Hypothalamus (tissue), 51 donors: ENCODE measurements at places on chromosomes 5 and 9.

DNA sequence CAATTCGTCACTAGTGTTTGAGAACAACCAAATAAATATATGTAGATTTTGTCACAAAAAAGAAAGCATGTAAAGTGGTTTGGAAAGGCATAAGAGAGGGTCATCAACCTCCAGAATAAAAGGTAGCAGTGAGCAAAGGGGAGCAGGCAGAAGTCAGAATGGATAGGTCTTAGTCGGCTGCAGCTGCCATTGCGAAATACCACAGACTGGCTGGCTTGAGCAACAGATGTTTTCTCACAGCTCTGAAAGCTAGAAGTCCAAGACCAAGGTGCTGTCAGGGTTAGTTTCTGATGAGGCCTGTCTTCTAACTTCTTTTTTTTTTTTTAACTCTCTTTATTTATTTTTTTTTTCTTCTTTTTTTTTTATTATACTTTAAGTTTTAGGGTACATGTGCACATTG is 208.1 kb upstream of the PIK3R1 start:
- no peak for DNase-seq

GRCh38 chr5:125484742-125485641 is 738.6 kb upstream of the ZNF608 start:
- DNase-seq: peak; percentile 45

DNA sequence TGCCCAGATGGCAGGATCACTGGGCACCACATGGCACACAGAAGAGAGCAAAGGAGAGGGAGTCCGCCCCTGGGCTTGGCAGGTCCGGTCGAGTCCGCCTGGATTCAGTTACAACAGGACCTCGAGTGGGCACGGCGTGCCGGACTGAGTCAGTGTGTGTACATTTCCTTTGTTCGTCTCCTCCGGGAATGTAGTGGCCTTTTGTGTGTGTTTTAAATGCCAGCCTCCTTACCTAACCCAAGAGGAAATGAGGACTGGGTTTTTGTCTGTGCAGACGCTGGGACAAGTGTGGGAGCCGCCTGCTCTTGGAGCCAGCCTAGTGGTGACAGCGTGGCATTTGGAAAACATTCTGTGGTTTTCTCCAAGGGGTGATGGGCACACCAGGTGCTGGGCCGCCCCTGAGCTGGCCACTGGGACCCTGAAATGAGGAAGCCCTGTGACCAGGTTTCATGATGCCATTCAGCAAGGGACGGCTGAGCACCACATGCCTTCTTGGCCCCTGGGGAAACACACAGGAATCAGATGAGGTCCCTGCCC is 9.6 kb downstream of the NEK6 start:
- DNase-seq: peak; percentile 49

DNA sequence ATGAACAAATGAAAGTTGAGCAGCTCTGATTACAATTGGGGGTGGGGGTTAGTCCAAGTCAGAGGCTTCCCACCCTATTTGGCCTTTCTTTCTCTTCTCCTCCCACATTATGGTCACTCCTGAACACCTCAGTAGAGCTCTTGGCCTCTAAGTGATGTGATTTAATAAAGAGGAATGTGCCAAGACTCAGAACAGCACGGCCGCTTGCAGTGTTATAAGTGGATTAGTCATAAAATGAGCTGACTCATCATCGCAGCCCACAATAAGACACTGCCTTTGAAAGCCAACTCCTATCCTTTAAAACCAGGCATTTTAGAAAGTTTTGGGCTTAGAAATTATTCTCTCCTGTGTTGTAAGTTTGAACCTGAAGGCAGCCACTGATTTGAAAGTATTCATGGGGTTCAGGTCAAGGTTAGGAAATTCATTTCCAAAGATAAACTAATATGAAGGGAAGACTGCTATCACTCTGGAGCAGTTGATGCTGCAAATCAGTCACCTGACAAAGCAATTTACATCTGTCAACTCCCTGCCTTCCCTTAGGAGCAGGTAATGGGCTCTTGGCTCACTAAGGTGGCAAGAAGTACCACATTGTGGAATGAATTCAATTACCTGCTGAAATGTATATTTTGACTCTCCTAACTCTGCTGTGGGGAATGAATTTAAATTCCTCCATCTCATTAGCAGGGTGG is 283.6 kb upstream of the NMUR2 start:
- DNase-seq: no peak

DNA sequence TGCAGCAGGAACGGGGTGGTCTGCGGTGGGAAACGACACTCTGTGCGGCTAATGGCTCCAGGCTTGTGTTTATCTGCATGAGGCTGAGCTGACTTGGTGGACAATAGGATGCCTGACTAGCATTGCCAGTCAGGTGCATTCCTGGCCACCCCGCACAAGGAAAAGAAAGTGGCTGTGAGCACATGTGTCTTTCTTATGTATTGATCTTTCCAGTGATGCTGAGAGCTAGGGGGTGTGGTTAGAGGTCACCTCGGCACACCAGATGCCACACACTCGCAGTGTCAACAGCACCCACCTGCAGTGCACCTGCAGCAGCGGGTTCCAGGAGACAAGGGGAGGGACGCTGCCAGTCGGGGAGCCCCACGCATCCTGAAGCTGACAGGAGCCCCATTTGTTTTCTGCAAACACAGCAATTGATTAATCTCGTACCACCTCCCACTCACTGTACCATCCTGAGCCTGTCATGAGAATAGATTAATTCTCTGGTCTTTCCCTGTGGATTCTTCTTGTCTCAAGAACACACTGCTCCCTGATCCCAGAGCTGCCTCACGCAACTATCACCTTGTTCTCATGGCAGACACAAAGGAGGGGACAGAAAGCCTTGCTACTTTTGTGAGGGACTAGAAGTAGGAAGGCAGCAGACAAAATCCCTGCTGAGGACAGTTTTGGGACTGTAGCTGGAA is 251.7 kb upstream of the WWC1 start:
- DNase-seq: no peak

- no peak for DNase-seq
Measured at GRCh38 chr5:119031905-119032304, 39.0 kb upstream of the DMXL1 start.

- no peak for DNase-seq
Measured at GRCh38 chr9:97889941-97890887, 32.1 kb downstream of the TRMO start.

DNA sequence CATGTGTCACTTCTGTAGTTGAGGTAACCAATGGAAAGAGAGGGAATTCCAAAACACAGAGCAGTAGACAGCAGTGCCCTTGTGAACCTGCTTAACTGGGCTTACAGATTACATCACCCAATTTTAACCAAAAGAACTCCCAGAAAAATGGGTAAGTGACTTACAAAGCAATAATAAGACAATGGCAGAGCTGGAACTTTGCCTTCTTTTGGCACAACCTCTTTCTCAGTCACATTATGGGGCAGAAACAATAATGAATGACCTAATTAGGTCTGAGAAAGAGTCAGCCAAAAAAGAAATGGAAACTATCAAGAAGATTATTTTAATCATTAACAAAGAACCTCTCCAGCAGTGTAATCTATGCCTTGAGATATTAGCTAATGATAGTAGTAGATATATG is 146.5 kb downstream of the SPATA31D1 start:
- no peak for DNase-seq

- no peak for DNase-seq
Measured at GRCh38 chr9:83986765-83987401, 6.3 kb downstream of the RMI1 start.

DNA sequence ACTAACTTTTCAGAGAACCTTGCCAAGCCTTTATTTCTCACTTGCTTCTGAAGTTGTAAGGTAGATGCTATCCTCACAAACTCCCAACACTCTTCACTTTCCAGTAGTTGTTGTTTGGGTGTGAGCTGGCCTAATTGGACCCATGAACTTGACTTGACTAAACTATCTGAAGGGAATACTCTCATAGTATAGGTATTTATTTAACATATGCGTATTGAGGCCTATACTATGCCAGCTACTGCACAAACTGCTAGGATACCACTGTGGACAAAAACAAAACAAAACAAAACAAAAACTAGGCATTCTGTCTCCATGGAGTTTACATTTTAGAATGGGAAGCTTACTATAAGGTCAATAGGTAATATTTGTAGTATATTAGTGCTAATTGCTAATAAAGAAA is 1.3 kb downstream of the TXNDC8 start:
- DNase-seq: no peak

GRCh38 chr9:10921671-10922070 is 308.9 kb upstream of the PTPRD start:
- no peak for DNase-seq

DNA sequence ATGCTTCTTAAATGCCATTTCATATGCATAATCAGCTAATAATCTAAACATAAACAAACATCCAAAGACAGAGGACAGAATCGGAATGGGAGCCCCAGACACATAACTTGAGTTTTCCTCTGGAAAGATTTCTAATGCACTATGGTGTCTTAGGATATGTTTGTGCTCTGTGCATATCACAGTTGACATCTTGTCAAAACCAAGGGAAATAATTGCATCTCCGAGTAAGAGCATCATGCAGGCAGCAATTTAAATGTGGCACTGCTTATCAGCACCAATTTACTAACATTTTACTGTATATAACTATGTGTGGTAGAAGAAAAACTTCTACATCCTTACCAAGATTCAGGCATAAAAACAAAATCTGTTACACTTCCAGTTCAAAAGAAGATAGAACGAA is 217.9 kb downstream of the GLIS3 start:
- no peak for DNase-seq

- DNase-seq: no peak
Measured at GRCh38 chr5:172553903-172554302, 87.2 kb upstream of the NEURL1B start.

DNA sequence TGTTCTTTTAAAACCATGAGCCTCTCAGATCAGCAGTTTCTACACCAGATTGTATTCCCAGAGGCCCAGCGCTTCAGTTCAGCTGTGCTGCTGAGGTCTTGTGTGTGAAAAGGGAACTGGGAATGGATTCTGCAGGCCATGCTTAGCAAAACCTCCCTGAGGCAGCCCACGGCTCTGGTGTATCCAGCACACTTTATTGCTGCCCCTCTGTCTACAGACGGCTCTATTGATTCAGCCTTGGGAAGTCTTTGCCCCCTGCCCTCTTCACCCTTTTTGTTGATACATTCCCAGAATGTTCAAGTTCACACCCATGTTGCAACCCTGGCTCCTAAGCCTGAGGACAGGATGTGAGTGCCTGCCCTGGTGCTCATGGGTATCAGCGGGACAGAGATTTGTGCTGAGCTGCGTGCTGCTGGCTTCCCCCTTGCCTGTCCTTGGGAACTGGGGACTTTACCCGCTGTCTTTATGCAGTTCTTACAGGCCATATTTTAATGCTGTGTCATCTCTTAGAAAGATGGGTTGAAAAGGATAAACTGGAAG is 37.3 kb downstream of the ARHGAP26 start:
- no peak for DNase-seq

DNA sequence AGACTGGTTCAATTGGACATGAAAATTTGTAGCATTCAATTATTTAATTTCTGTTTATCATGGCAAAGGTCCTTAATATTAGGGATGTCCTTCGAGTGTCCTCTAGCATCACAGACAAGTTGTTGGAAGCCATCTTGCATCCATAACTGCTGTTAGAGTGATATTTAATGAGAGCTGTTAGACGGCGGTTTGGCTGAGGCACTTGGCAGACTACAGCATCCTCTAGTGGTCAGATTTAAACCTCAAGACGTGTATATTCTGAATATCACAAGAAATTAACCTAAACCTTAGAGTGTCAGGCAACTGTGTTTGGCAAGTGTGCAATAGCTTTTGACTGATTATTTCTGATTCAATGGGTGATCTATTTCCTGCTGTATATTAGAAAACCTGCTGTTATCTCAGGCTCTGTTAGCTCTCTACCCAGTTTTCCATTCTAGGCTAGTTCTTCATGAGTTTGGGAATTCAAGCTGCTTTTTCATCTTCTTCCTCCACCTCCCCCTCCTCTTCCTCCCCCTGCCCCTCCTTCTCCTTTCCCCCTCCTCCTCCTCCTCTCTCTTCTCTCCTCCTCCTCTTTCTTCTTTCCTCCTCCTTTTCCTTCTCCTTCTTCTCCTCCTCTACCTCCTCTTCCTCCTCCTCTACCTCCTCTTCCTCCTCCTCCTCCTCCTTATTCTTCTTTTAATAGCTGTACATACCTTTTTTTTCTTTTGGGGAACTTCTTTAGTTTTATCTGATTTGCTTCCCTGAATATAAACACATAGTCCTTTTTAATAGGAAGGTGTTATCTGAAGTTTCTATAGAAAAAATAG is 8.6 kb downstream of the SPINK1 start:
- DNase-seq: peak; percentile 52

DNA sequence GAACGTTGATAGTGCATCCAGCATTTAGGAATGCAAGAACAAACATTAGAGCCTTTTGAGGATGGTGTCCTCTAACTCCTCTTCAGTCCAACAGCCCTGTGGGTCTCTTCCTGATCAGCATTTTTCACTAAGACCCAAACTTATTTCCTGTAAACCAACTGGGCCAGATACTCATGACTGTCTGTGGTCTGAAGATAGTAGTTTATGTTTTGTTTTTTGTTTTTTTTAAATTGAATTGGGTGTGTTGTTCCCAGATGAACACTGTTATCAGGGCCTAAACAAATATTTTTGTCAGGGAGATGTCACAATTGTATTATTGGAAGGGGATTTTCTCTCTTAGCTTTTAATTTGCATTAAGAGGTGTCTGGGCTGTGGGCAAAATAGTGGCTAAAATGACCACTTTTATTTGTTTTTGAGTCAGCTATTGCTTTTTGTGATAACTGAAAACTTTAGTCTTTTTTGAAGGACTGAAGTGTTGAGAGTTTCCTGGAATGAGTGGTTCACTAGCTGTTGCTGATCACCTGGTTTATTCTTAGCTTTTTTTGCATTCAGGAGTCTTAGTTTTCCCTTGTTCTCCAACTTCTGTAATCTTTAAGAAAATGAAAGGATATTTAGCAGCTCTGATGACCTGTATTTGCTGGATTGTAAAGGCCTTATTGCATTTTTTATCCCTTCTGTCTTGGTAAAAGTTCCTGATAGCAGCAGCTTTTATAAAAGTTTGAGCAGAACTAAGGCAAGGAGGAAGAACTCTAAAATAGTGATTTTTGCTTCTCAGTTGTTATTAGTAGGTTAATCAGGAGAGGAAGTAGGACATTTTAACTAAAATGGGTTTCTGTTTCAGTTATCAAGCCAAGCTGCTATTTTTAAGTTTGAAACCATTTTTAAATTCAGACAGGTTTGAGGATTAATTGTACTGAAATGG is 5.5 kb downstream of the MAN2A1 start:
- DNase-seq: no peak

- no peak for DNase-seq
Measured at GRCh38 chr5:2129568-2130272, 247.0 kb upstream of the IRX4 start.

GRCh38 chr9:36258996-36259533 is 817 bp upstream of the GNE start:
- no peak for DNase-seq

- DNase-seq: no peak
Measured at GRCh38 chr9:28120626-28121025, 547.3 kb upstream of the C9orf72 start.

- no peak for DNase-seq
Measured at GRCh38 chr5:147927901-147928300, 21.6 kb upstream of the C5orf46 start.

DNA sequence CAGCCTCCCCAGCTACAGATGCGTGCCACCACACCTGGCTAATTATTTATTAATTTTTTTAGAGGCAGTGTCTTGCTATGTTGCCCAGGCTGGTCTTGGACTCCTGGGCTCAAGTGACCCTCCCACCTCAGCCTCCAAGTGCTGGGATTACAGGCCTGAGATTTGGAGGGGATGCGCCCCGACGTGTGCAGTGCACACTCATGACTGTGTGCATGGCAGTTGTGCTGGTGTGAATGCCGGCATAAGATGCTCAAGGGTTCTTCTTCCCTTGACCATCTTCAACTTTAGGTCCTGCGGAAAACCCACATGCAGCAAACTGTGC is 3.5 kb upstream of the SLC34A1 start:
- DNase-seq: no peak
